Left colon (tissue), 2 donors: ENCODE measurements at places on chromosomes 16 and 17. TPM values are rescaled to one million over a fixed set of nuclear protein-coding genes. Genes with fewer than 3 reads are reported as not detected.

Gene NPIPB13
- total RNA-seq: 9.7 TPM

DNA sequence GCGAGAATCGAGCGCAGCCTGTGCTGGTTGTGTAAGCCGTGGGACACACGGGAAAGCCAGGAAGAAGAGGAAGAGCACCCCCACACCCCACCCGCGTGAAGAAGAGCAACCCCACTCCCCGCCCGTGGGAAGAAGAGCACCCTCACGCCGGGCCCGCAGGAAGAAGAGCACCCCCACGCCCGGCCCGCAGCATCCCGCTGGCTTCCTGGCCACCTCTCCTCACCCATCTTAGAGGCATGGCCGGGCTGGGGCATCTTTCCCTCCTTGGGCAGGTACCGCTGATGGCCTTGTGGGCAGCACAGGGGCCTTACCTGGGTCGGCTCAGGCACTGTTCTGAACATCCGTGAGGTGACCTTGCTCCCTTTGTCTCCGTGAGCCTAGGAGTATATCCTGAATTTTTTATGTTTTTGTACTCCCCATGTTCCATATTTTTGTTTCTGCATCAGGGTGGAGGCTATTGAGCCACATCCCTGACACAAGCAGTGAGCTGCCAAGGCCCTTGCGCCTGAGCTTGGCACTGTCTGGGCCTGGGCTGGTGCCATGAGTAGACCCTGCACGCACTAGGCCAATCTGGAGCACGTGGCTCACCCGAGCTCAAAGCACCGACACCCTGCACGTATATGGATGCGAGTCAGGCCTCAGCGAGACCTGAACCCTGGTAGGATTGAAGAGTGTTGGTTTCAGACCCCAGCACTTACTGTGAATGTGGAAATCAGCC, 71.4 kb upstream of the KCTD5 start:
- DNase-seq: no peak

GRCh38 chr16:6341981-6342380, 990.7 kb upstream of the RBFOX1 start:
- no peak for DNase-seq

- no peak for DNase-seq
Observed at GRCh38 chr17:40457964-40458791, 14.9 kb downstream of the IGFBP4 start.

Gene KRTAP17-1
- total RNA-seq: not detected

Gene SSH2
- total RNA-seq: 36.1 TPM

GRCh38 chr17:81428516-81428915, 33.3 kb downstream of the BAHCC1 start:
- no peak for DNase-seq

Gene CCL8
- total RNA-seq: 4.2 TPM

DNA sequence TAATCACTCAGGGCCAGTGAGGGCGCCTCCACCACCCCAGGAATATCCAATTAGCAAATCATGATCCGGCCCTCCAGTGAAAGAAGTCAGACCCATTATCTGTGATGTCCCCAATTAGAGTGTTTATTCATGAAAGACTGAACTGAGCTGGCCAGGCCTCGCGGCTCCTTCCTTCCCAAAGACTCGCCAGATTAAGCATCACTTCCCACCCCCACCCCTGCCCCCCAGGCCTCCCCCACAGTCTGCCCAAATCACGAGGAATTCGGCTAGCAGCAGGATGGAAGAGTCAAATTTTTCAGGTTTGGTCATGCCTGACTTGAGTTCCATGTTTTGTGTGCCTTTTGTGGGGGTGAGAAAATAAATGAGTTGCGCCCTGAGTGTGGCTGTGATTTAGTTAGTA, 298.4 kb upstream of the SALL1 start:
- DNase-seq: no peak

Gene CCR7
- total RNA-seq: 0.31 TPM

- DNase-seq: no peak
Observed at GRCh38 chr17:64236827-64237403, 26.1 kb downstream of the TEX2 start.

- peak; percentile 85 for DNase-seq
Observed at GRCh38 chr16:535446-536405, 8.2 kb downstream of the CAPN15 start.

GRCh38 chr16:11310634-11310977, 29.5 kb upstream of the PRM1 start:
- no peak for DNase-seq

- no peak for DNase-seq
Observed at GRCh38 chr17:59167571-59168001, 12.0 kb downstream of the PRR11 start.

Gene CCL16
- total RNA-seq: not detected

DNA sequence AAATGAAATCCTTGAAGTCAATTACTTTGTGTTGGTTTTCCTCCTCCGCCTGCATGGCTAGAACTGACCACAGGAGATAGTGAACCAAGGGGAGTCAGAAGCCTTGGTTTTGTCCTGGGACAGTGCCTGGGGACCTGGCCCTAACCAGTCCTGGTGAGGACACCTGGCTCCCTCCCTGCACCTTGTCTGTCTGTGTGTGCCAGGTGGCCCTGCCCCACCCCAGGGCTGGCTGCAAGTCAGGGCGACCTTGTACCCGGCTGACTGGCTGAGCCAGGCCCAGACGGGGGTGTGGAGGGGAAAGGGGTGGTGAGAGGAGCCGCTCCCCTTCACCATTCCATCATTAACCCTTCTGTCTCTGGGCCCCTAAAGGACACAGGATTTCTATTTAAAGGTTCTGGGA, 3.4 kb downstream of the RAPGEFL1 start:
- peak; percentile 90 for DNase-seq

- no peak for DNase-seq
Observed at GRCh38 chr17:60361889-60362288, 30.0 kb downstream of the USP32 start.

DNA sequence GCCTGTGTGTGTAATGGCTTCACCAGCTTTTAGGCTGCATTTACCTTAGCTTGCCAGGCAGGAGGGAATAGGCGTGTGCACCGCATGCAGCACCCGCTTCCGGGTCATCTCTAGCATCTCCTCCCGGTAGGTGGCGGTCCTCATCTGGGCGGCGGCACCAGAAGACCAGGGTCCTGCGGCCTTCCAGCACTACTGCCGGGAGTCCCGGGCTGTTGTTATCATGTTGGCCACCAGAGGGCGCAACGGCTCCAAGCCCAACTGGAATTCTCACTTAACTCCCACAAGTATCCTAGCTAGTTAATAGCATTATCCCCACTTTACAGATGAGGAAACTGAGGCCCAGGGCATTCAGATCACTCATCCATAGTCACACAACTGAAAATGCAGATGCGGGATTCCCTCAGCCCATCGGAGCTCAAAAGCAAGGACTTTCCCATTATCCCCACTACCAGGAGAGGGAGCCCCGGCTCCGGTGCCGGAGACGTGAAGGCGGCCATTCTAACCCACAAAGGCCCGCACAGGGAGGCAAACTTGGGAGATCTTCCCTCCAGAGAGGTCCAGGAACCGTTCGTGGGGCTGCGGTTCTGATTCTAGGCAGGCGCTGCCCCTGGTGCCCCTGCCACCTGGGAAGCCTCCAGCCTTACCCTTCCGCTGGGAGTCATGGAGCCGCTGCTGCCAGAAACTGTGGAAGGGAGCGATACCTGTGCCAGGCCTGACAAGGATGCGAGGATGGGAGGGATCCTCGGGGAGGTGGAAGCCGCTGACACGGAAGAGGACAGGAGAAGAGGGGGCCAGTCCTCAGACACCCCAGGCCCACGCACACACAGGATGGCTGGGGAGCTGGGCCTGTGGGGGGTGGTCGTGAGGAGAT, 23.9 kb downstream of the LGALS9 start:
- DNase-seq: peak; percentile 82

DNA sequence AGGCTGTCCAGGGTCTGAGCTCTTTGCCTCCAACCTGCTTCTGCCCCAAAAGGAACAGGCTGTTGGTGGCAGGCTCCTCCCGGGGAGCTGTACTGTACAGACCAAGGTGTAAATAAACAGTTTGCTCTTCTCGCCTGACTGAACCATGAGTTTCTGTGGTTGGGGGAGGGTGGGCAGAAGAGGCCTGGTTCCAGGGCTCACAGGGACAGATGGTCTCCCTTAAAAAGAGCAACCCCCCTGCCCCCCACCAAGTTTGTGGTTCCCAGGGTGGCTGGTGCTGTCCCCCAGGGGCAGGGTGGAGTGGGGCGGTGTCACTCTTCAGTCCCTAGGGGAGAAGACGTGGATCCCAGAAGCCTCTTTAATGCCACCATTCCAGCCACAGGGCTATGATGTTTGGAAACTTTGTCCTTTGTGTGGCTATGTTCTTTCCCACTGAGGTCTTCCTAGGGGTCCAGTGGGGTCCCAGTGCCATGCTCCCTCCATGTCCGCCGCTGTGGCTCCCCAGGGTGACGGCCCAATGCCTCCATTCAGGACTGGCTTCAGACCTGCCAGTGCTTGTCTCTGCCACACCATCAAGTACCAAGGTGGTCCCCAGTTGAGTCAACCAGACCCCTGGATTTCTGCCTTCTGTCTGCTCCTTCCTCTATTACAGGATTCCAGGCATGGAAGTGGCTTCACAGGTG, 146.7 kb downstream of the RAB11FIP4 start:
- DNase-seq: no peak

Gene APOBR
- total RNA-seq: 96.0 TPM

DNA sequence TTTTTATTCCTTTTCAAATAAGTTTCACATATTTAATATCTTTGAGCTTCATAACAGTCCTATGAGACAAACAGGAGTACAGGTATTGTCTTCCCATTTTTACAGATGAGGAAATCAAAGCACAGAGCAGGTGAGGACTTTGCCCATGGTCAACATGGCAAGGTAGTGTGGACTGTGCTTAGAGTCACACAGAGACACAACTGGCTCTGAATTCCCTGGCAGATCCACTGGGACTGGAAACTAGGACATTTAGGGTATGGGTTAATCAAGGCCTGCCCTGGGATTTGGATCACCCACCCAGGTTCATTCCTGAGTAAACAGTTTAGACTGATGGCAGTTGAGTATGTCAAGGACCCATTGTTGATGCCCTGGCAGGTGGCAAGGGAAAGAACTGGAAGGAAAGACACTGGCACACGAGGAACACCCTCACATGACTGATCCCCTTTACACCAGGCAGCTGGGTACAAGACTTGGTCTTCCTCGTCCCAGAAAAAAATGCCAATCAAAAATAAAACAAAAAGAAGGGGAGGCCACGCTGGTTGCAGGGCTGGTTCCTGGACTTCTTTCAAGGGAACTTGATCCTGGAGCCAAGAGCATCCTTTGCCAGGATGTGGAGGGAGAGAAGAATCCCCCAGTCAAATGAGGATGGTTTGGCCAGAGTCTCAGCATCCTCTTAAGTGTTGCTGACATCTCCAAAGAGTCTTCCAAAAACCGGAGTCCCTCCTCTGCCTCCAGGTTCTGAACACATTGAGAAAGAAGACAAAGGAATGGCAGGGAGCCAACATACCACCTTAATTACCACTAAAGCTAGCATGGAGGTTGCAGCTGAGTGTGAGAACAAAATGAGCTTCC, 34.9 kb downstream of the CHD9 start:
- no peak for DNase-seq

Gene DRC3
- total RNA-seq: 0.61 TPM

GRCh38 chr17:8436844-8437171, 1.1 kb downstream of the NDEL1 start:
- no peak for DNase-seq

Gene KRT34
- total RNA-seq: 0.20 TPM

DNA sequence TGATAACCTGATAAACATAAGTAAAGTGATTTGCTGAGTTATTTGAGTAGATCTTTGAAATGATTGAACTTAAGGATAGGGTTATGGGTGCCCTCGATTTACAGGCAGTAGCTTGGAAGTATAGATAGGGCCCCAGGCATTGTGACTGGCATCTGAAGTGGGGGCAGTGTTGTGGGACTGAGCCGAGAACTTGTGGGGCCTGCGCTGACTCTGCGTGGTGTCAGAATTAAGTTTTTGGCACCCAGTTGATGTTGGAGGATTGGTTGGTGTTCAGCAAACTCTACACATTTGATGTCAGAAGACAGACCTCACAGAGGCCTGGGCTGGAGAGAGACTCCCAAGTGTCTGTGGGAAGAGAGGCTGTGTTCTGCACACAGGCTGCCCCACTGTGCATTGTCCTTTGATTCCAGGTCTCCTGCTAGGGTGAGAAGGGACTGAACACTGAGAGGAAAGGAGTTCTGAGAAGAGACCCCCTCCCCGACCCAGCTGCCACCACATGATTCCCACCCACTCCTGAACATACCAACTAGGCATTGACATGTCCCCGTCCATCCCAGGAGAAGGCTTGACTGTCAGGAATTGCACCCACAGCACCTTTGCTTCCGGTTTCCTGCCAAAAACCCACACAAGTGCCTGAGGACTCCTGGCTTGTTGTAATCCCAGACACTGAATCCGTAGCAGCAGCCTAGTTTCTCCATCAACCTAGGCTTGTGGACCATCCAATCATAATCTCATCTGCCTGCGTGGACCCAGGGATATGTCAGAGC, 4.5 kb downstream of the ZNF267 start:
- DNase-seq: no peak

GRCh38 chr16:79716645-79717332, 116.3 kb upstream of the MAF start:
- DNase-seq: no peak

DNA sequence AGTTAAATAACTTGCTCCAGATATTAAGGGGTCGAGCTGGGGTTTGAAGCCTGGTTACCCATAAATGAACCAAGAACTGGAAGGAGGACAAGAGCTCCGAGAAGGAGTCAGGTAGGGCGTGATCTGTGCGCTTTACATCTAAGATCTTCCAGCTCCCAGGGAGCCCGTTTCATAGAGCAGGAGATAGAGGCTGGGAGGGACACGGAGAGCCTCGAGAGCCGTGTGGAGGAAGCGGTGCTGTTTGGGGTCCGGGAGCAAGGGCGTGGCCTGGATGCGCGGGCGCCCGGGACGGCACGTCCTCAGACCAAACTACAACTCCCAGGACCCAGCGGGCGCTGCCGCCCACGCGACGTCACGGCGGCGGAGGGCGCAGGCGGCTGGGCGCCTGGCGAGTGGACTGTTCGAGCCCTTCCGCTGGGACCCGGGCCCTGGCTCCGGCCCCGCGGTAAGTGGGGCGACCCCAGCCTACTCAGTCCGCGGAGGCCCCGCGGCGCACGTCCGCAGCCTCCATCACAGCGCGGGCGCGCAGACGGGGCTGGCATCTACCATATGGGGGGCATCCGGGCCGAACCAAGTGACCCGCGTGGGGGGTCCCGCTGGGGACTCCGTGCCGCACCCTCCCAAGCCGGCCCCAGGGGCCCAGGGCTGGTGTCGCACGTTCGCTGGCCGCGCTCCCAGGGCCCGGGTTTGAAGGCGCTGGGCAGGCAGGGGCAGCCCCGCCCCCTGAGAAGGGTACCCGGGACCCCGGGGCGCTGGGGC, at the start of gene BCKDK:
TSS of gene BCKDK (plus strand) at position 352 of the 759 bp plus-strand sequence. CDS start 838 bp downstream, outside the sequence.
- peak; percentile 79 for DNase-seq
